Sciatic nerve (tissue), 2 donors: ENCODE measurements at places on chromosomes 7 and 10.

DNA sequence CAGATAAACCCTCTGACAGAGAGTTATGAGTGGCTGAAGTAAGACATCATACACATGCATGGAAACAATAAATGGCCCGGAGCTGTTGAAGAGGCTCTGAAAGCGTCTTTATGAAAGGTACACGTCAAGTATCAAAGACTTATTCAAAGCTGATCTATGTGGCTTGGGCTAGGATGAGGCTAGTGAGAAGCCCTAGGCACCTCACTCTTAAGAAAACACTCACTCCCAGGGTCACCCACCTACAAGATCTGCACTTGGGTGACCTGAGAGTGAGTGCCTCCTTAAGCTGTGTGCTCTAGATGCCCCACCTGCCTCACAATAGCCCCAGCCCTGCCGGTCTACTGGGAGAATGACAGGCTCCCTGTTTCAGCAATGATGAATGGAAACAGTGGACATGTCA lies 1.1 kb upstream of the GIMAP1 start:
- DNase-seq, result no peak

- DNase-seq, result peak; percentile 77
These were observed 31.7 kb upstream of the DGKI start for GRCh38 chr7:137878333-137878961.

GRCh38 chr10:33365871-33366411 lies 31.5 kb upstream of the NRP1 start:
- no peak for DNase-seq

DNA sequence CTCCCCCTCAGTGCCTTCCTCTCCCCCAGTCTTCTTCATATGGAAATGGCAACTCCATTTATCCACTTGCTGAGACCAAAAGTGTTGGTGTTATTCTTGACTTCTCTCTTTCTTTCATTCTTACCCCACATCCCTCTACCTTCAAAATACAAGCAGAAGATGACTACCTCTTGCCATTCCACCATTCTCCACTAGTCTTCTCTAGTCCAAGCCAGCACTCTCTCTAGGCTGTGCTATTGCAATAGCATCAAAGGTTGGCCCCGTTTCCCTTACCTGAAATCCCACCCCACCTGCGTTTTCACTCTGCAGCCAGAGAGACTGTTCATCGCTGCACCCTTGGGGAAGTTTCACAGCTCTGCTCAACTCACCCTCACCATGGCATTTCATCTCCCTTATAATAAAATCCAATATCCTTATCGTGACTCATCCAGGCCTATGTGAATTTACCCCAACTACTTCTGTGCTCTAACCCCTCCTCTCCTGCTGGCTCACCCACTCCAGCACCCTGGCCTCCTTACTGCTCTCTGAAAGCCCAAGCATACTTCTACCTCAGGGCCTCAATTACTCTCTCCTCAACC lies 109.1 kb downstream of the LSM5 start:
- DNase-seq, result no peak

- no peak for DNase-seq
These were observed 3.8 kb downstream of the MCM10 start for GRCh38 chr10:13165177-13165576.

- peak; percentile 36 for DNase-seq
These were observed 5.1 kb downstream of the UBE2H start for GRCh38 chr7:129947701-129948100.

GRCh38 chr10:114686013-114686412 lies 27.9 kb upstream of the ABLIM1 start:
- DNase-seq, result no peak

DNA sequence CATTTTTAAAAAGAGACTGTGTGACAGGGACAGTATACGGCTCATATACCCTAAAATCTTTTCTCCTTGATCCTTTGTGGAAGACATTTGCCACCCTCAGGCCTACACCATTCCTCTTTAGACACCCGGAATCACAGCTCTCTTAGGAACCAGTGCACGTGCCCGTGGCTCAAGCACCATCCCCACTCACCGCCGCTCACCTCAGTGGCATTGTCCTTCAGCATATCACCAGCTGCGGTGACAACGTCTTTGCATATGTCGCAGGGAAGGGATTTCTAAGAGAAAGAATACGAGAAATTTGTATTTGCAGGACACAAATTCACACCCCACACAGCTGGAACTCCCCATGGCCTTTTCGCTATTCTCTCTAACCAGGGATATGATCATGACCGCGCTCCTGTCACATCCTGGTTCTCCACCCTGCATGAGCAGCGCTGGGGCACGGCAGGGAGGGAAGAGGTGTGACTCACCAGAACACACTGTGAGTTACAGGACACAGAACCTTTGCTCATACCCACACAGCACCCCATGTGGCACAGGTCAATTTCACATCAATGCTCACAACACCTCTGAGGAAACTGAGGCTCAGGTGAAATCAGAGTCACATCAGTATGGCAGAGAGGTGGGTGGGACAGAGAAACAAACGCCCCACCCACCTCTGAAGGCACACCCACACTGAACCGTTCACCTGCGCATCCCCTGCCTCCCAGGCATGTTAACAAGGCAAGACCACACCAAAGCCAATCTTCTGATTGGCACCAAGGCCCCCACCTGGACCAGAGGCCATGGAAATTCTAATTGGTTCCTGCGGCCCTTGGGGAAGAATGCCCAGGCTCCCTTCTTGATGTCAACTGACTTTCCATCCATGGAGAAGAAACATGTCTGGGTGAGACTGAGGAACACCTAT lies 19.2 kb downstream of the PSAP start:
- no peak for DNase-seq

GRCh38 chr10:29199941-29200679 lies 88.8 kb upstream of the LYZL1 start:
- DNase-seq, result no peak

GRCh38 chr7:16078076-16078952 lies 343.0 kb downstream of the CRPPA start:
- no peak for DNase-seq

GRCh38 chr10:80590585-80591125 lies 53.0 kb downstream of the SH2D4B start:
- DNase-seq, result no peak

DNA sequence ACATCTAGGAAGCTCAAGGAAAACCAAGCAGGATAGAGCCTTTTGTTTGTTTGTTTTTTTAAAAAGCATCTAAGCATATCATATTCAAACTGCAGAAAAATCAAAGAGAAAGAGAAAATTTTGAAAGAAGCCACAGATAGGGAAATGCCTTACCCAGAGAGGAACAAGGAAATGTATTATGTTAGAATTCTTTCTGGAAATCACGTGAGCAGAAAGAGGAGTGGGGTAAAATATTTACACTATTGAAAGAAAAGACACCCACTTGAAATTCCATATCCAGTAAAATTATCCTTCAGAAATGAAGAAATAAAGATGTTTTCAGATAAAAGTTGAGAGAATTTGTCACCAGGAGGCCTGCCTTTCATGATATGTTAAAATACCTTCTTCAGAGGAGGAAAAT lies 775.7 kb upstream of the IGFBP3 start:
- DNase-seq, result no peak

GRCh38 chr7:111933609-111934008 lies 272.6 kb downstream of the DOCK4 start:
- DNase-seq, result no peak

DNA sequence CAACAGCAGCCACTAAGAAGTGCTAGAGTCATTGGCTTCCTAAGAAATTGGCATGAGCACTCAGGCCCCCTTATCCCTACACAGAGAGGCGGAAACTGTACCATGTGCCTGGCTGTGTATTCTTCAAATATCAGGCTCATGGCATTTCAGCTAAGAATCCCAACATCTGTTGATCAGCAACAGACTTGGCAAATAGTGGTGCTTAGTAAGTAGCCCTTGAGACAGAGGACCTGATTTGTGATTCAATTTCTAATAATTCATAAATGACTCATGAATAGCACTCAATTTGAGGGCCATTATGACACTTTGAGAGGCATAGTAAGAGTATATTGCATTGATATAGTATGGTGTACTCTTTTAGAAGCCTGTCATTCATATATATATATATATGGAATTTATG lies 309.1 kb downstream of the LRMDA start:
- DNase-seq, result no peak

DNA sequence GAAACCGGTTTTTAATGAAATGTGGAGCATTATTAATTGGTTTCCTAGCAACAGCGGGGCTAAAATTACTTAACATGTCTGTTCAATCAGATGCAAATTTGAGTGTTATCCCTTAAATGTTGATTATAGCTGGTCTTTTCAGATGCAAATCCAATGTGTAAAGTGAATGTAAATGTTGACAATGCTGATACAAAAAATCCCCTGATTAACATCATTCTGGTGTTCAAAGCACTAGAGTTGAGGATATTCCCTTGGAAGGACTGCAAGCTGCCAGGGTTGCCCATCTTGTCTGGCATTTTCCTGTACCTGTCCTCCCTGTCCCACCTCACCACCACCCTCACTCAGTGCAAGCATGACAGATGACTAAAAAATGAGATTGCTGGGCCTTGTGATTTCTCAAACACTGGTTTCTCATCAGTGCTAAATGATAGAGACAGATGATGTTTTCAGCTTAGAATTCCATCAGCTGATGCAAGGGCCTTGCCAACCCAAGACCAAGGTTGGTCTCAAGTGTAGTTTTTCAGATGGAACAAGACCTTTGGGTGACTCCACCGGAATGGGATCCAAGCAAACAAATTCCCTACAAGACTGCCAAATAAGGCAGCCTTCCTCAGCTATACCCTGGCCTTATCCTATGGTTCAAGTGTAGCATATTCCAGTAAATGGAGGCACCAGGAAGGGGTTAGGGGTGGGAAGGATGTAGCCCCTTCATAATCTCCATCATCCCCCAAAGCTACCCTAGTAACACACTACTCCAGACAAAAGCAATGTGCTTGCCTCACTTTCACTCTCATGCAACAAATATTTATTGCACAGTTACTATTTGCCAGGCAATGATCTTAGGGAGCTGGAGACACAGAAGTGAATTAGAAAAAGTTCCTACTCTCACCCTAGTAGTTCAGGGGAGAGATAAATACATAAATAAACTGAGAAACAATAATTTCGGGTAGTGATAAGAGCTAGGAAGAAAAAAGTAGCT lies 54.9 kb downstream of the JAZF1 start:
- peak; percentile 68 for DNase-seq

DNA sequence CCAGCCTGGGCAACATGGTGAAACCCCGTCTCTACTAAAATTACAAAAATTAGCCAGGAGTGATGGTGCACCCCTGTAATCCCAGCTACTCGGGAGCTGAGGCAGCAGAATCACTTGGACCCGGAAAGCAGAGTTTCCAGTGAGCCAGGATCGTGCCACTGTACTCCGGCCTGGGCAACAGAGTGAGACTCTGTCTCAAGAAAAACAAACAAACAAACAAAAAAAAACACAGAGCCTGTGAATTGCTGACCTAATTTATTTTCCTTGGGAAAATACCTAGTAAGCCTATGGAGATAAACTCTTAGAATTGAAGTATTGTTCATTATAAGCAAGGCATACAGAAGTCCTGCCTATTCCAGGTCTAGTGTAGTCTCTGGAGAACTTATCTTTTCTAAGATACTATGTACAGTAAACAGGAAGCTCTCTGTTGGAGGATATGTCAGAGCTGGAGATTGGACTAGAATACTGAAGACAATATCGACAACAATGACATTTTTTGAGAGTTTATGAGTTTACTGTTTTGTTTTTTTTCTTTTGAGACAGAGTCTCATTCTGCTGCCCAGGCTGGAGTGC lies 14.9 kb downstream of the GTF2I start:
- DNase-seq, result no peak

DNA sequence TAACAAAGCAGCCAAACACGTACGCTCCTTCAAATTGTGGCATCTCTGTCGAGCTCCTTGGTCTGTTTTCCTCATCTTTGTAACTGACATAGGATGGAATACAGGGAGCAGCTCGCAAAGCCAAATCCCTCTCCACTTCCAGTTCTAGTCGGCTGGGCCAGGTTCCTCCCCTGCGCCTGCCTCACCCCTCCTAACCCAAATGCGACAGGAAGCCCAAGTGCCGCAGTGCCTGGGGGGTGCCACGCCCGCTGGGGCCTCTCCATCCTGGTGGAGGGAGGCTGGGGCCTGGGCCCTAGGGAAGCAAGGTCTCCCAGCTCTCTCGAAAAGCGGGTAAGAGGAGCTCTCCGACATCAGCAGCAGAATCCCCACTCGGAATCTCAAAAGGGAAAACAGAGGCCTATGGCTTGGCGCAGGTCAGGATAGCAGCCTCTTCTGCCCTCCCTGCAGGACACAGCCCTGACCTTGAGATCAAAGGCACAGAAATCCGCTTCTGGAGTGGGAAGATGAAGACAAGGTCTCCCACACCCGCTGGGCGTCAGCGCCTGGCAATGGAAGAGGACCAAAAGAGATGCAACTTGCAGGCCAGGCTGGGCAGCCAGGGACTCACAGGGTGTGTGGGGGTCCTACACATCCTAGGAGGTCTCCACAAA lies 165.8 kb downstream of the NRF1 start:
- no peak for DNase-seq

DNA sequence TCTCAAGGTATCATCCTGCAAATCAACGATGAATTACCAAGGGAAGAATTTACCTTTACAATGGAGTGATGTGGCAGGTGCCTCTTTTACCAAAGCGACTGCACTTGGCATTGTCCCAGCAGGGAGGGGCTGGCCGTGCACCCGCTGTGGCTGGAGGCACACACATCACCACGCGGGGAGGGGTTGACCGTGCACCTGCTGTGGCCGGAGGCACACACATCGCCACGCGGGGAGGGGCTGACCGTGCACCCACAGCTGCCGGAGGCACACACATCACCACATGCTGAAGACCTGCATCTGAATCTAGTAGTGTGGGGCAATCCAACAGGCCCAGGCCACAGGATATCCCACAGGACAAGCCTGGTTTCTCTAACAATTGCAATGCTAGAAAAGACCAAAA lies 493.5 kb downstream of the DNAJB6 start:
- no peak for DNase-seq

DNA sequence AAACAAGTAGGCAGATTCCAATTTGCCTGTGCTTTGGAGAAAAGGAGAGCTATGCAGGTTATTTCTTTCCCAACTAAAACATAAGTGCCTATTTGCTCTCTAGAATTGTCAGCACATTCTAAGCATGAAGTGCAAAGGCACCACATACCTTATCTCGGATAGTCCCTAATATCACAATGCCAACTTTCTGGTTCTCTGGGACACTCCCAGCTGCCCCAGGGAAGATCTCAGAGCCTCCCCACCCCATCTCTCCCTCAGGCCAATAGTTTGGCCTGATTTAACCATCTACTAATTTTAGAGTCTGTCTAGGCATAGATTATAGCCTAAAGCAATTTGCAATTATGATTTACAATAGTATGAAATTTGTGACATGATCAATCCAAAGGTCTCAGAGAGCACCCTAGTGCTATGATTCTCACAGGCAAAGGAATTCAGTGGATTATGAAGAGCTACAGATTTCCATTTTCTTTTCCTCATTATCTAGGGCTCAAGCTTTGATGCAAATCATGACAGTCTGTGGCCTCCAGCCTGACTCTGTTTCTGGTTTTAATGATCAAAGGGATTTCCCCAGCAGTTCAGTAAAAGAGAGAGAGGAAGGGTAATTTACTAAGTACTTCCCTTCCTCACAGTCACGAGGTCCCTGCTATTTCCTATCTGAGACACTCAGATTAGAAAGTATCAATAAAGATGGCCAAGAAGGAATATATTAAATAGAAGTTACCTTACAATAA lies 29.0 kb upstream of the IL6 start:
- DNase-seq, result no peak
